Muscle of leg (tissue), 16 donors: ENCODE measurements at places on chromosomes 16 and 17. TPM values are rescaled to one million over a fixed set of nuclear protein-coding genes. Genes with fewer than 3 reads are reported as not detected.
A peak's percentile ranks its signal among the peaks of the same experiment; 100 is the strongest.

GRCh38 chr17:3773511-3773910 lies 27.5 kb downstream of the ITGAE start:
- no peaks in the 10 kb centered on the region for H3K27me3 ChIP-seq
- no peaks in the 10 kb centered on the region for H3K36me3 ChIP-seq
- no peak overlapping the region for H3K27ac ChIP-seq
- H3K4me3 ChIP-seq: no peak overlapping the region

- no peak for DNase-seq
- H3K4me1 ChIP-seq: peaks cover 5% of the 10 kb centered on the region
- H3K27ac ChIP-seq: no peak overlapping the region
Measured at GRCh38 chr16:9332574-9333148, 241.2 kb downstream of the HAPSTR1 start.

- peaks cover 30% of the 10 kb centered on the region for H3K27me3 ChIP-seq
- peaks cover 28% of the 10 kb centered on the region for H3K4me1 ChIP-seq
Measured at GRCh38 chr16:58502217-58502921, 2.4 kb downstream of the NDRG4 start.

CHD9NB gene
- 1.7 TPM for total RNA-seq

SHISA6 gene
- total RNA-seq: 3.2 TPM

GRCh38 chr16:68345958-68346635 lies 35.3 kb downstream of the PRMT7 start:
- H3K4me1 ChIP-seq: no peaks in the 10 kb centered on the region

DNA sequence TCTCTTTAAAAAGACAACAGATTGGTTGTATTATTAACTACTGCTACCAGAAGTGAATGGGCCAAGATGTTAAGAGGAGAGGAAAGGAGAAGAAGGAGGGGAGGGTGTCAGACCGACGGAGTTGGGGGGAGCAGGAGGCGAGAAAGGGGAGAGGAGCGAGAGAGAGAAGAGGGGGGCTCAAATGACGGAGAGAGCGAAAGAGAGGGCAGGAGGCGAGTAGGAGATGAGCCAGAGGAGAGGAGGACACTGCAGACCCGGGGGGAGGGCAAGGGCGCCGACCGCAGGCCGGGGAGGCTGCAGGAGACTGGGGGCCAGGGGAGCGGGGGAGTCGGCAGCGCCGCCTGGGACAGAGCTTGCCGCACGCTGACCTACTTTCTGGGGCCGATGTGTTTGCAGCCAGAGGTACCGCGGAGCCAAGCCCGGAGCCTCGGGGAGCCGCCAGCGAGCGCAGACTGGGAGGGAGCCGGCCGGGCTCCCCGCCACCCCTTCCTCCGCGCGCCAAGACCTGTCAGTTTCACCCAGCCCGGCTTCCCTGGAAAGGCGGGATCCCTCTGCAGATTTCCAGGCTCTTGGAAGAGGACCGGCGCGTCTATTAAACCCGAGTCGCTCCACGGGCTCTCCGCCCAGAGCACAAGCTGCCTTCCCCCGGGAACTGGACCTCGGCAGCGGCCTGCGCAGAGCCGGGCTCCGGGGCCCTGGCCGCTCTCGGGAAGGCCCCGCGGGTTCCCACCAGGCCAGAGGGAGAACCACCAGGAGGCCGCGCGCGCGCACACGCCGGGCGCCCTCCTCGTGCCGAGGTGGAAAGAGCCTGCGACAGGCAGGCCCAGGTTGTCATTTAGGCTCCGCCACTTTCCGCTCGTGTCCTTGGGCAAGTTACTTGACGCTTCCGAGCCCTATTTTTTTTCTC lies 74.6 kb downstream of the CMC2 start:
- peak; percentile 92 for DNase-seq
- H3K4me3 ChIP-seq: peak overlapping the region; percentile 44
- H3K27me3 ChIP-seq: peaks cover 10% of the 10 kb centered on the region
- H3K36me3 ChIP-seq: no peaks in the 10 kb centered on the region
- H3K4me1 ChIP-seq: peaks cover 14% of the 10 kb centered on the region
- H3K27ac ChIP-seq: peak overlapping the region; percentile 75

GRCh38 chr17:80476877-80477646 lies 655 bp upstream of the NPTX1 start:
- H3K27ac ChIP-seq: no peak overlapping the region
- H3K36me3 ChIP-seq: no peaks in the 10 kb centered on the region
- H3K27me3 ChIP-seq: peaks cover 96% of the 10 kb centered on the region
- H3K4me3 ChIP-seq: no peak overlapping the region
- H3K4me1 ChIP-seq: peaks cover 34% of the 10 kb centered on the region

CMTM4 gene
- 8.1 TPM for total RNA-seq

DNA sequence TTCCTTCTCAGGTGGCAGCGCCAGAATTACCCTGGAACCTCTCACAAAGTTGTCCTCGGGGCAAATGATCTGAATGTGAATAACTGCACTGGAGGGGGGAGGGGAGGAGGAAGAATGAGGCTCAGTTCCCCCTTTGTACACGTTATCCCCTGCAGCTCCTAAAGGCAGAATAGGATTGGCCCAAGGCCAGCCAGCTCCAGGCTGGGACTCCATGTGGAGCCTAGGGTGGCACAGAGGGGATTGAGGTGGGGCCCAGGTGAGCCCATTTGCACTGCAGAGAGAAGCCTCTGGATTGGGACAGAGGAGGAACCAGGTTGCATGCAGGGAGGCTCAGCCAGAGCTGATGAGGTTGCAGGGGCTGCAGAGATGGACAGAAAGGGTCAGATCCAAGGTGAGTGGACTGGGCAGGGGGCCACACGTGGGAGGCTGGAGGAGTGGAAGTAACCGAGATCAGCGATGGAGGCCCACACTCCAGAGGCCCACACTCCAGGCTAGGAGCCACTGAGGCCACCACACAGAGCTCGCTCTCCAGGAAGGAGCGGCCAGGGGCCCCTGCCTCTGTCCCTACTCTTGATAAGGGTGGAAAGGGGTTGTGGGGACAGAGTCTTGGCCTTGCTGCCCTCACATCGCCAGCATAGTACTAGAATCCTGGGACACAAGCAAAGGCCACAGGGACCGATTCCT lies 78.6 kb downstream of the RBFOX3 start:
- H3K27ac ChIP-seq: no peak overlapping the region
- DNase-seq: no peak
- no peaks in the 10 kb centered on the region for H3K36me3 ChIP-seq
- H3K4me3 ChIP-seq: no peak overlapping the region
